ENCODE measurements at places on chromosomes 11 and 22. TPM values are rescaled to one million over a fixed set of nuclear protein-coding genes. Genes with fewer than 3 reads are reported as not detected.
A peak's percentile ranks its signal among the peaks of the same experiment; 100 is the strongest.

Gene OR6Q1
- not detected for total RNA-seq

Gene CHST1
- 275 TPM for total RNA-seq

Gene ACRV1
- not detected for total RNA-seq

DNA sequence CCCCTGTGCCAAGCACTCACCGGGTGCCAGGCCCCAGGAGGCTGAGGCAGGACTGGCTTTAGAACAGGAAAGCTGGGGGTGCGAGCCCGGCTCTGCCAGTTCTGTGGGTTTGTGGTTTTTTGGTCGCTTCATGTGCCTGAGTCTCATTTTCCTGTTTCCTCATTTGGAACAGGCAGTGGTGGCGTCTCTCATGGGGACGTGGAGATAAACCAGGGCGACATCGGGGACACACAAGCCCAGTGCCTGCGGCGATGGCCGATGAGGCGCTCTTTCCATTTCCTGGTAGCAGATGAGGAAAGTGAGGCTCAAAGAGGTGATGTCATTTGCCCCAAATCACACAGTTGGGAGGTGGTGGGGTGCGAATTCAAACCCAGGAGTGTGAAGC, 20.8 kb upstream of the CHKA start:
- peaks cover 6% of the 10 kb centered on the region for H3K27me3 ChIP-seq
- no peak for DNase-seq
- no peaks in the 10 kb centered on the region for H3K36me3 ChIP-seq
- no peak overlapping the region for H3K4me3 ChIP-seq
- peaks cover 4% of the 10 kb centered on the region for H3K4me1 ChIP-seq

GRCh38 chr11:80432057-80432456, 991.2 kb upstream of the TENM4 start:
- no peaks in the 10 kb centered on the region for H3K4me1 ChIP-seq
- H3K27ac ChIP-seq = no peak overlapping the region
- H3K27me3 ChIP-seq = no peaks in the 10 kb centered on the region
- DNase-seq = no peak

GRCh38 chr11:57316017-57316416, 8.7 kb downstream of the TNKS1BP1 start:
- no peak overlapping the region for H3K27ac ChIP-seq
- H3K4me1 ChIP-seq = peaks cover 18% of the 10 kb centered on the region
- H3K27me3 ChIP-seq = peaks cover 2% of the 10 kb centered on the region
- H3K36me3 ChIP-seq = peaks cover 29% of the 10 kb centered on the region
- no peak for DNase-seq
- no peak overlapping the region for H3K4me3 ChIP-seq

- no peaks in the 10 kb centered on the region for H3K36me3 ChIP-seq
- no peak for DNase-seq
- no peaks in the 10 kb centered on the region for H3K4me1 ChIP-seq
- H3K27ac ChIP-seq = peak overlapping the region; percentile 67
These were observed 13.0 kb downstream of the DNAJB13 start for GRCh38 chr11:73963861-73964260.

DNA sequence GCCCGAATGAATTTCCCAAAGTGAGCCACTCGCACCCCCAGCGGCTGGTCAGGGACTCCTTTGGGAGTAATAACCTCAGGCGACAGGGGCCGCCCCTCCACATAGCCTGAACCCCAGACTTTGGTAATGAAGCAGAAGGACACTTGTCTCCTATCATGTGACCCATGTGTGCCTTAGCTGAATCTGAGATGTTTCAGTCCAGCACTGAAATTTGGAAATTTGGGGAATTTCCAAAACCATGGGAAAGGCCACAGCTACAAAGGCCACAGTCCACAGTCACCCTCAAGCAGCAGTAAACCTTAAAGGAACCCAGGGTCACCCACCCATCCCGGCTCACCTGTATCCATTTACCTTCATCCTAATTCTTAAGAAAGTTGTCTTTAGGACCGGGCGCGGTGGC, 51.4 kb upstream of the FADD start:
- no peaks in the 10 kb centered on the region for H3K4me1 ChIP-seq
- no peak overlapping the region for H3K27ac ChIP-seq
- DNase-seq = no peak
- no peak overlapping the region for H3K4me3 ChIP-seq
- H3K27me3 ChIP-seq = peaks cover 4% of the 10 kb centered on the region

DNA sequence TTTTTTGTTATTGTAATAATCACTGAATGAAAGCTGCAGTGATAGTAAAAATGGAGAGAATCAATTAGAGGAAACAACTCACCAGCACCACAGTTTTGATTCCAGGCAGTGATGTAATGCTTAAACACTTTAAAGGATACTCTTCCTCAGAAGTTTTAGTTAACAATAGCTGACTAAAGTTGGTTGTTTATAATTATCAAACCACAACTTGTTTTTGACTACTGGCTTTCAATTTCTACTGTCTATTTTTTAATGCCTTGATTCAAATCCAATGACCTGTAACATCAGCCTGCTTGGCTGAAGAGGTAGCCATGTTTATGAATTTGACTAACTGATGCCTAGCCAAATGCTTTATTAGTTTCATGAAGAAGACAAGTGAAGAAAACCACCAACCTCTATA, 18.2 kb upstream of the CASP12 start:
- H3K27ac ChIP-seq = peak overlapping the region; percentile 67
- no peak for DNase-seq

DNA sequence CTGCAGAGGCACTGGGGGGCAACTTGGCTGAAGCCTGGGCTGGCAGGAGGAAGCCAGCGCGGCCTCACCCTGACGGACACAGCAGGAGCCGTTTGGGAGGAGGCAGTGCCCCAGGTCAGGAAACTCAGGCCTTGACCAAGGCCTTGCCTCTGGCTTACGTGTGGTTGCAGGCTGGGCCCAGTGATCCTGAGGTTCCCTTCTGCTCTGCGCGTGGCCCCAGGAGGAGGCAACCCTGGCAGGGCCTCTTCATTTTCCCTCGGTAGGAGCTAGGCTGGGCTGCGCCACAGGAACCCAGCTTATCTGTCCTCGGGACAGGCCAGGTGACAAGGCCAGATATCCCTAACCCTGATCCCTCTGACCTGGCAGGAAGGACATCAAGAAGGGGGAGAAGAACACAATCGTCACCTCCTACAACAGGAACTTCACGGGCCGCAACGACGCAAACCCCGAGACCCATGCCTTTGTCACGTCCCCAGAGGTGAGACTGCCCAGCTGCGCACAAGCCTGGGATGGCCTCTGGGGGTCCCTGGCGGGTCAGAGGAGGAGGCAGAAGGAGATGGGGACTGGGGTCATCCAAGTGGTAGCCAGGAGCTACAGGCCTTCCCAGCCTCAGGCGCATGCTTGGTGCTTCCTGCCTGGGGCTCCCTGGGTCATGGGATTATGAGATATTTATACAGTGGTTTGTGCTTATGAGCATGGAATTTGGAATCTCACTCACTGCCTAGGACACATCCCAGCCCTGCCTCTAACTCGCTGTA, 20.6 kb downstream of the POLR3H start:
- DNase-seq = no peak
- peaks cover 24% of the 10 kb centered on the region for H3K36me3 ChIP-seq
- peaks cover 2% of the 10 kb centered on the region for H3K27me3 ChIP-seq
- H3K27ac ChIP-seq = peak overlapping the region; percentile 48
- H3K4me1 ChIP-seq = no peaks in the 10 kb centered on the region

GRCh38 chr11:76613901-76614300, 56.6 kb downstream of the LRRC32 start:
- no peak for DNase-seq
- H3K27me3 ChIP-seq = peaks cover 4% of the 10 kb centered on the region
- peak overlapping the region; percentile 57 for H3K27ac ChIP-seq
- H3K36me3 ChIP-seq = peaks cover 3% of the 10 kb centered on the region
- H3K4me1 ChIP-seq = peaks cover 16% of the 10 kb centered on the region
- H3K4me3 ChIP-seq = peak overlapping the region; percentile 18

DNA sequence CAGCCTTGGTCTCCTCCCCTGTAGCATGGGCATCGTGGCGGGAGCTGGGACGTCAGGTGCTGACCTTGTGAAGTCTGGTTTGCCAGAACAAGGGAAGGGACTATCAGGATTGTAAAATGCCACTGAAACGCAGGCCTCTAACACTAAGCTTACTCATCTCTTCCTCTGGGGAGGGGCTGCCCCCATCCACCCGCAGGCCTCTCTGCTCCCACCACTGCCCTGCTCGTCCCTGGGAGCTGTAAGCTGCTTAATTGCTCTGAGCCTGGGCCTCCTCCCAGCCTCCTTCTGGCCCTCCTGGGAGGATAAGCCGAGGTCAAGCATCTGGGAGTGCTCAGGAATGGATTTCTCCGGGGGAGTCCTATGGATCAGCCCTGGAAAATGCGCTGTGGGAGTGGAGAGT, 8.4 kb downstream of the SHISAL1 start:
- H3K4me3 ChIP-seq = no peak overlapping the region
- H3K27ac ChIP-seq = no peak overlapping the region
- H3K36me3 ChIP-seq = peaks cover 11% of the 10 kb centered on the region
- DNase-seq = no peak
- H3K27me3 ChIP-seq = peaks cover 15% of the 10 kb centered on the region

DNA sequence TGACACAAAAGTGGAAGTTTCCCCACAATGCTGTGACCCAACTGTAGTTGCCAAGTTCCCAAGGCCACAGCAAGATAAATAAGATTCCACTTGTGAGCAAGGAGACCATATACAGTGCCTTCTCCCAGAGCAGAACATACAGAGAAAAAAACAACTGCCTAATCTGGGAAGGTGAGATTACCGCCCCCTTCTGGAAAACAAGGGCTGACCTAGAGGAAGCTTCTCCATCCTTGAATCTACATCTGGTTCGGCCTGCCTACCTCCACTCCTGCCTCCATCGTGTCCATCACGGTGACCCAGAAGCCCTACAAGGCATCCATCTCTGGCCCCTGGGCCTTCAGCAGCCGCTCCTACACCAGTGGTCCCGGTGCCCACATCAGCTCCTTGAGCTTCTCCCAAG, 6.1 kb upstream of the RNASEH2C start:
- H3K27me3 ChIP-seq = peaks cover 4% of the 10 kb centered on the region
- no peak overlapping the region for H3K4me3 ChIP-seq
- no peak for DNase-seq
- H3K4me1 ChIP-seq = no peaks in the 10 kb centered on the region

GRCh38 chr11:84390441-84391078, 1104.4 kb upstream of the CCDC90B start:
- H3K27me3 ChIP-seq = no peaks in the 10 kb centered on the region
- H3K4me3 ChIP-seq = no peak overlapping the region
- no peaks in the 10 kb centered on the region for H3K36me3 ChIP-seq
- no peak overlapping the region for H3K27ac ChIP-seq
- peak; percentile 9 for DNase-seq

GRCh38 chr22:44665115-44665514, 36.9 kb upstream of the PRR5 start:
- H3K27ac ChIP-seq = peak overlapping the region; percentile 52
- no peak overlapping the region for H3K4me3 ChIP-seq
- H3K4me1 ChIP-seq = peaks cover 13% of the 10 kb centered on the region
- peaks cover 7% of the 10 kb centered on the region for H3K27me3 ChIP-seq

DNA sequence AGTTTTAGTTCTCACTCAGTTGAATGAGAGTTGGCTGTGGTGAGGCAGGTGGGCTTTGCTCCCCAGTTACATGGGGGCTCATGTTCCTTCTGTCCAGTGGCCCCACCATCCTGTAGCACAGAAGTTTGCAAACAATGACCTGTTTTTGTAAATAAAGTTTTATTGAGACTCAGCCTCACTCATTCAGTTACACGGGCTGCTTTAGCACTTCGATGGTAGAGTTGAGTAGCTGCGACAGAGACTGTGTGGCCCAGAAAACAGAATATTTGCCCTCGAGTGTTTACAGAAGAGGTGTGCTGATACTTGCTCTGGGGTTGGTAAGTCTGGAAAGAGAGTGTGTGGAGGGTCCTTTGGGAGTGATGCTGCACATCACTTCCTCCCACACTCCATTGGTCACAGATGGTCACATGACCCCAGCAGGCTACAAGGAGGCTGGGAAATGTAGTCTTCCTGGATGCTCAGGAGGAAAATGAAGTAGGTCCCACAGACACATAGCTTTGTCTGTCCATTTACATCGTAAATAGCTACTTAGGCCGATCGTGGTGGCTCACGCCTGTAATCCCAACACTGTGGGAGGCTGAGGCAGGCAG, 34.6 kb downstream of the IFT27 start:
- H3K36me3 ChIP-seq = peaks cover 3% of the 10 kb centered on the region
- H3K4me3 ChIP-seq = no peak overlapping the region
- no peak for DNase-seq
- peaks cover 4% of the 10 kb centered on the region for H3K4me1 ChIP-seq
- H3K27ac ChIP-seq = no peak overlapping the region

Measured in endothelial cell (in vitro differentiated cells).